ENCODE measurements at places on chromosomes 1 and 21.

DNA sequence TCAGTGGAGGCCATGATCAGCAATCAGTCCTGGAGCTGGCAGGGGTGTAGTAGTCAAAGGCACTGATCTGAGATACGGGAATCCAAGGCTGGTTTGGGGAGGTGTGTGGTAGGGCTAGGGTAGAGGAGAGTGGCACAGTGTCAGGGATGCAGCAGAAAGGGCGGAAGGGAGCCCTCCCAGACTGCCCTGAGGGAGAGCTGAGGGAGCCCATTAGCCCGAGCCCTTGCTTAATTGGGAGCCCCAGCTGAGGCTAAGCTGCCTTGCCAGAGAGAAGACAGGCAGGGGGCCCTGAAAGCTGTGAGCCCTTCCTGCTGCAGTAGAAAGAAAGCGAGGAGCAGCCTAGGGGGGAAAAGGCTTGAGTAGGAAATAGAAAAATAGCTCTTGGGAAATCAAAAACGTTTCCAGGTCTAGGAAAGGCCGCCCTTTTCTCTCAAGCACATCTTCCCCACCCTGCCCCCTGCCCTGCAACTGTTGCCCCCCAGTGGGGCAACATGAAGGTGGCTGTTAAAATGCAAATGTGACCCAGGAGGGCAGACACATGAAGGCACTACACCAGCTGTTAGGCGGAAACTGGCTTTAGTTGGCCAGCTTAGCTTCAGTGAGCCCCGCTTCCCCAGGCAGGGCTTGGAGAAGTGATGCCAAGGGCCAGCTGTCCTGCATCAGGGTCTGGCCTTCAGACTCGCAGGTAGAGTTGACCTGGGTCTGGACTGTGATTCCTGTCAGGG is 106.2 kb downstream of the UCK2 start:
- H3K4me3 ChIP-seq = no peak overlapping the region
- peaks cover 3% of the 10 kb centered on the region for H3K27me3 ChIP-seq
- DNase-seq = no peak
- H3K36me3 ChIP-seq = no peaks in the 10 kb centered on the region

- peaks cover 24% of the 10 kb centered on the region for H3K4me1 ChIP-seq
- H3K36me3 ChIP-seq = peaks cover 10% of the 10 kb centered on the region
- H3K27ac ChIP-seq = no peak overlapping the region
- DNase-seq = no peak
- H3K4me3 ChIP-seq = no peak overlapping the region
Observed at GRCh38 chr1:98389809-98390208, 271.7 kb upstream of the SNX7 start.

DNA sequence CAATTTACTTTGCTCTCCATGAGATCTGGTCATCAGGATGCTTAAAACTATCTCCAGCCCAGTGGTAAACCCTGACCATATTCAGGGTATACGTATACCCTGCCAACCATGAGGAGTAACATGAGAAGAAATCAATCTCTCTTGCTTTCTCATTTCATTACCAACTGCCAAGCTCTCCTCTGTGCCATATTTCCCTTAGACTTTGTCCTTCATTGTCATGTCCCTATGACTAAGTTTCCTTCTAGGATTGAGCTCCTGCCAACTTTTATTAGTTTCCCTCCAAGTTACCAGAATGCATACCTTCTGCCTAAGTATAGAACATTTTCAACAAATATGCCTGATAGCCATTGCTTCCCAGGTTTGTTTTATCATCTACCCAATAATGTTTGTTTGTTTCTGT is 1113.9 kb upstream of the B3GALT2 start:
- no peaks in the 10 kb centered on the region for H3K36me3 ChIP-seq
- no peak overlapping the region for H3K4me3 ChIP-seq
- H3K27ac ChIP-seq = no peak overlapping the region
- H3K27me3 ChIP-seq = no peaks in the 10 kb centered on the region
- no peak for DNase-seq

DNA sequence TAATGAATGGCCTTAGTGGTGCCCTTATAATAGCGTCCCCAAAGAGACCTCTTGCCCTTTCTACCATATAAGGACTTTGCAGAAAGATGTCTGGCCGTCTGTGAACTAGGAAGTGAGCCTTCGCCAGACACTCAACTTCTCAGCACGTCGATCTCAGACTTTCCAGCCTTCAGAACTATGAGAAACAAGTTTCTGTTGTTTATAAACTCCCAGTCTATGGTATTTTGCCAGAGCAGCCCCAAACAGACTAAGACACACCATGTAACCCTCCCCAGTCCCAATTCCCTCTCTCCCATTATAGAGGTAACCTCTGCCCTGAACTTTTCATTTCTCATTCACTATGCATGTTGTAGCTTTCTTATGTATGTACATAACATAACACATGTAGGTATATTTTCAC is 55.7 kb downstream of the NID1 start:
- no peak for DNase-seq
- peaks cover 2% of the 10 kb centered on the region for H3K27me3 ChIP-seq
- H3K4me1 ChIP-seq = peaks cover under 1% of the 10 kb centered on the region
- no peak overlapping the region for H3K4me3 ChIP-seq

- peaks cover 68% of the 10 kb centered on the region for H3K36me3 ChIP-seq
- DNase-seq = no peak
- no peaks in the 10 kb centered on the region for H3K27me3 ChIP-seq
- peak overlapping the region; percentile 31 for H3K27ac ChIP-seq
Observed at GRCh38 chr1:211349741-211350140, 23.1 kb downstream of the TRAF5 start.

DNA sequence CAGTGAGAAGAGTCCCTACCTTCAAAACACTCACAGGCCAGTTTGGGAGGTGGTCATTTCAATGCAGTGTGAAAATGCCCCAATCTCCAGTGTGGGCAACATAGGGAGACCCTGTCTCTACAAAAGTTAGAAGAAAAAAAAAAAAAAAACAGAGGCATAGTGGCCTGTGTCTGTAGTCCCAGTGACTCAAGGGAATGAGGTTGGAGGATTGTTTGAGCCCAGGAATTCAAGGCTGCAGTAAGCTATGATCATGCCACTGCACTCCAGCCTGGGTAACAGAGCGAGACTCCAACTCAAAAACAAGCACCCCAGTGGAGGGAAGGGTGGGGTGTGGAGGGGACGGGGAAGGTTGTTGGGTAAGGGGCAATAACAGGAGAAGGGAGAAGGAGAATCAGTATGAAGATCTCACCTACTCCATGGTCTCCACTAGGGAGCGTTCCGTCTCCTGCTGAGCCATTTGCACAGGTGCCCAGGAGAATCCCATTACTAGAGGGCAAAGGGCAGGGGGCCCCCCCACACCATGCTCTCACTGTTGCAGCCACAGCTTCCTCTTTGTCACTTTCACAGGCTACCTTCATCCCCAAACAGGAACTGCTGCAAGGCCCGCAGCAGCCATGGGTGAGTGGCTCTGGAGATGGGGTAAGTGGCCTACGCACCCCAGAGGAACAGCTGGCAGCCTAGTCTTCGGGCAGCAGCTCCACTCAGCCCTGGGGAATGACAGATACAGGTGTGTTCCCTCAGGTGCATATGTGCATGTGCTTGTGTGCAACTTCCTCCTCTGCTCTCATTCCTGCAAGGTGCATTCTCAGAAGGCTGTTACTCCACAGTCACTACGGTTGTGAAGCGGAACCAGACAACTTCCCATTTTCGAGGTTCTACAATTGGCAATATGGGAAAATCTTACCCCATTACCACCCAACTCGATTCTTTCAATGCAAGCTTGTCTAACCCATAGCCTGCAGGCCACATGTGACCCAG is 87.9 kb upstream of the LYST start:
- H3K36me3 ChIP-seq = no peaks in the 10 kb centered on the region
- peaks cover 34% of the 10 kb centered on the region for H3K4me1 ChIP-seq
- peak overlapping the region; percentile 23 for H3K27ac ChIP-seq
- H3K4me3 ChIP-seq = peak overlapping the region; percentile 20
- DNase-seq = peak; percentile 60

GRCh38 chr1:172466795-172467407 is 23.0 kb upstream of the PIGC start:
- H3K4me3 ChIP-seq = no peak overlapping the region
- no peak for DNase-seq
- H3K4me1 ChIP-seq = peaks cover 11% of the 10 kb centered on the region

DNA sequence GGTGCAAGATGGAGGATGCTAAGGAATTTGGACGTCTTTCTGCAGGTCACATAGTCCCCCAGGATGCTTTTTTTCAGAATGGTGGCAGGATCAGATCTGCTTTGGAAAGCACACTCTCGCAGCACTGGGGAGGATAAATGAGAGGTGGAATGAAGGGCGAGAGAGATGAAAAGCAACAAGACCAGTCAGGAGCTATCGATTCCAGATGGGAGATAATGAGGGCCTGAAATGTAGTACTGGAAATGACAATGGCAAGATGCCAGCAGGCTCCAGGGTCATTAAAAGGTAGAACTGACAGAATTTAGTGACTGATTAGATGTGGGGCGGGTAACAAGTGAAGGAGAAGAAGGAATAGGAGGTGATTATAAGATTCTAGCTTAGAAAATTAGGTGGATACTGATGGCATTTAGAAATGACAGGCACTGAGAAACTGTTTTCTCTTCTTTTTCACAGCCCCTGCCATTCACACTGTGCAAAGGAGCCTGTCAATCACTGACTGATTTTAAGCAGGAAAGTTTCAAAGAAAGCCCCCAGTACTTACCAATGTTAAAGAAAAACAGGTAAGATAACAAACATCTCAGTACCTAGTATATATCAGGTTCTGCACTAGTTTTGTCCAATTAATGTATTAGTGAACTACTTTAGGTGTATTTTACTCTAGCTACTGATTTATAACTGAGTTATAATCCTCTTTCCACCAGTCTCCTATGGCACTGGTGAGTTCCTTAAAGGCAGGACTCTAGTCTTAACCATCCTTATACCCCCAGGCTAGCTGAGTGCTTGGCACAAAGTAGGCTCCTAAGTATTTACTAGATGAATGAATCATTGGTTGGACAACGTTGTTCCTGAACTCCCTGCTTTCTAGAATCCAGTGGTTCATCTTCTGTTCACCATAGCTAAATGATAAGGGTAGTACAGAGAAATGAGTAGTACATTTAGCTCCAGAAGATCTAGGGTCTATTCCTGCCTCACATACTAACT is 9.2 kb downstream of the PIGM start:
- peaks cover 8% of the 10 kb centered on the region for H3K27me3 ChIP-seq
- H3K4me1 ChIP-seq = peaks cover 5% of the 10 kb centered on the region
- no peak overlapping the region for H3K4me3 ChIP-seq
- peaks cover 4% of the 10 kb centered on the region for H3K36me3 ChIP-seq
- H3K27ac ChIP-seq = no peak overlapping the region
- DNase-seq = peak; percentile 12

GRCh38 chr21:44405948-44406872 is 49.1 kb upstream of the LRRC3 start:
- peak overlapping the region; percentile 39 for H3K27ac ChIP-seq
- H3K27me3 ChIP-seq = no peaks in the 10 kb centered on the region
- H3K4me1 ChIP-seq = peaks cover 3% of the 10 kb centered on the region
- no peak overlapping the region for H3K4me3 ChIP-seq
- peaks cover 51% of the 10 kb centered on the region for H3K36me3 ChIP-seq
- DNase-seq = no peak

- no peaks in the 10 kb centered on the region for H3K27me3 ChIP-seq
- no peak for DNase-seq
- peak overlapping the region; percentile 4 for H3K27ac ChIP-seq
- H3K36me3 ChIP-seq = peaks cover 16% of the 10 kb centered on the region
- H3K4me1 ChIP-seq = peaks cover 32% of the 10 kb centered on the region
Observed at GRCh38 chr1:1853593-1854257, 37.2 kb downstream of the GNB1 start.

- DNase-seq = no peak
- peaks cover 2% of the 10 kb centered on the region for H3K36me3 ChIP-seq
- peaks cover 44% of the 10 kb centered on the region for H3K27me3 ChIP-seq
- H3K4me3 ChIP-seq = peak overlapping the region; percentile 79
Observed at GRCh38 chr1:236141447-236142252, 689 bp upstream of the GPR137B start.

- H3K27me3 ChIP-seq = no peaks in the 10 kb centered on the region
- DNase-seq = peak; percentile 32
- peak overlapping the region; percentile 81 for H3K27ac ChIP-seq
- H3K4me1 ChIP-seq = peaks cover 65% of the 10 kb centered on the region
- peaks cover 12% of the 10 kb centered on the region for H3K36me3 ChIP-seq
Observed at GRCh38 chr1:101264697-101265096, 27.9 kb downstream of the S1PR1 start.

DNA sequence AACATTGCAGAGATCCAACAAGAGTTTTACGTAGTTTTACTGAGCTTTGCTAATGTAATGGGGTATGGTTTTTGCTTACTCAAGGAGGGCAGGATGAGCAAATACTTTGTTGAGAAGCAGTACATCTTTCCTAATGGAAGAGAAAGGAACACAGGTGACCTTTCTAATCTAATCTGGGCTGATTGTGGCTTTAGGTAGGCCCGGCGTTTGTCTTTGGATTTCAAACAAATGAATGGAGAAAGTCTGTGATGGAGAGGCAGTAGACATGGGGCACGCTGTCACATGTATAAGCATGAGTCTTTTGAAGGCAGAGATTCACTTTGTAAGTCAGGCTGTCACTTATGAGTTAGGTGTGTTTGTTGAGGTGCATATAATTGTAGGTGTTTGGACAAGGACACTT is 1.7 kb downstream of the PLEKHM2 start:
- DNase-seq = no peak
- peak overlapping the region; percentile 87 for H3K4me3 ChIP-seq
- no peaks in the 10 kb centered on the region for H3K27me3 ChIP-seq

GRCh38 chr1:154241703-154242351 is 21.1 kb downstream of the UBAP2L start:
- DNase-seq = no peak
- H3K4me3 ChIP-seq = no peak overlapping the region
- no peaks in the 10 kb centered on the region for H3K27me3 ChIP-seq
- H3K36me3 ChIP-seq = peaks cover 77% of the 10 kb centered on the region
- H3K4me1 ChIP-seq = peaks cover 10% of the 10 kb centered on the region

- H3K4me1 ChIP-seq = peaks cover 2% of the 10 kb centered on the region
- no peaks in the 10 kb centered on the region for H3K36me3 ChIP-seq
- DNase-seq = no peak
- H3K4me3 ChIP-seq = no peak overlapping the region
Observed at GRCh38 chr1:246214708-246215509, 292.2 kb downstream of the SMYD3 start.

- H3K36me3 ChIP-seq = peaks cover 2% of the 10 kb centered on the region
- no peaks in the 10 kb centered on the region for H3K27me3 ChIP-seq
- H3K27ac ChIP-seq = no peak overlapping the region
- H3K4me1 ChIP-seq = no peaks in the 10 kb centered on the region
Observed at GRCh38 chr1:9150582-9151327, 21.9 kb upstream of the GPR157 start.

DNA sequence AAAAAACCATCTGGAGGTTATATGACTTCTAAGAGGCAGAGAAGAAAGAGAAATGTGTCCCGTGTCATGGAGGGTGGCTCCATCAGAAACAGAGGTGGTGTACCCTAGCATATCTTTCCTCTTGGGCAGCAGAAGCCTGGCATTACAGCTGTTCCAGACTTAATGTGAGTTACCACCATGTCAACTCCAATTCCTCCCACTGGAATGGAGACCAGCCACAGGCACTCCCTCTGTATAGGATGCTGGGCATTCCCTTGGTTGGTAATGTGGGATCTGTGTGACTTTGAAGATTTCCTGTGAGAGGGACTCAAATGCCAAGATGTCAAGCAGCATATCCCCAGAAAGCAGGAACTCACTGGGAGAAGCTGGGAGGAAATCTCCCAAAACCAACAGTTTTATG is 77.1 kb upstream of the COG2 start:
- DNase-seq = no peak
- H3K27ac ChIP-seq = no peak overlapping the region
- H3K36me3 ChIP-seq = no peaks in the 10 kb centered on the region
- H3K27me3 ChIP-seq = peaks cover 29% of the 10 kb centered on the region
